A549 treated with ZK216348 at 1 μM for 4 hours (cell line): ENCODE measurements at places on chromosomes 12 and 14. TPM values are rescaled to one million over a fixed set of nuclear protein-coding genes. Genes with fewer than 3 reads are reported as not detected.

TNFAIP2 gene
- total RNA-seq = 245 to 387 TPM (median 358 TPM) in 5 replicates

SOAT2 gene
- 0.14 to 0.75 TPM (median 0.23 TPM) in 5 replicates for total RNA-seq

EML1 gene
- total RNA-seq = 33.3 to 45.4 TPM (median 38.2 TPM) in 5 replicates

SMCO2 gene
- 0.18 to 0.36 TPM in 2 of 5 replicates, not detected in the others for total RNA-seq

RBP5 gene
- total RNA-seq = not detected in 5 replicates

TBX5 gene
- total RNA-seq = not detected in 5 replicates

SLCO1C1 gene
- total RNA-seq = 0.32 TPM in 1 of 5 replicates, not detected in the others

RD3L gene
- not detected in 5 replicates for total RNA-seq

KITLG gene
- total RNA-seq = 8.5 to 16.2 TPM (median 14.1 TPM) in 5 replicates

EPYC gene
- total RNA-seq = not detected in 5 replicates

NPFF gene
- not detected in 5 replicates for total RNA-seq

C12orf56 gene
- total RNA-seq = 0.12 TPM in 1 of 5 replicates, not detected in the others

FSCB gene
- not detected in 5 replicates for total RNA-seq

TSPAN19 gene
- 0.17 TPM in 1 of 5 replicates, not detected in the others for total RNA-seq

PRICKLE1 gene
- total RNA-seq = 0.58 to 1.4 TPM (median 0.91 TPM) in 5 replicates

IL31 gene
- not detected in 5 replicates for total RNA-seq

EIF2S3B gene
- 0.34 to 1.2 TPM (median 0.48 TPM) in 5 replicates for total RNA-seq

TAS2R8 gene
- not detected in 5 replicates for total RNA-seq

ADGRD1 gene
- 0.15 to 1.0 TPM (median 0.39 TPM) in 5 replicates for total RNA-seq

ENO2 gene
- total RNA-seq = 32.7 to 43.8 TPM (median 41.2 TPM) in 5 replicates

VTI1B gene
- 79.6 to 91.7 TPM (median 84.9 TPM) in 5 replicates for total RNA-seq

SNRNP35 gene
- 18.8 to 23.1 TPM (median 21.0 TPM) in 5 replicates for total RNA-seq

RNF10 gene
- 99.9 to 108 TPM (median 101 TPM) in 5 replicates for total RNA-seq

OASL gene
- 2.7 to 4.1 TPM (median 3.7 TPM) in 5 replicates for total RNA-seq
